ENCODE measurements at places on chromosomes 6 and 20. TPM values are rescaled to one million over a fixed set of nuclear protein-coding genes. Genes with fewer than 3 reads are reported as not detected.

GRCh38 chr20:53655625-53656292 lies 62.1 kb upstream of the ZNF217 start:
- peak overlapping the region; percentile 81 for H3K27ac ChIP-seq
- no peaks in the 10 kb centered on the region for H3K36me3 ChIP-seq
- peaks cover 26% of the 10 kb centered on the region for H3K4me1 ChIP-seq

GRCh38 chr6:21593927-21594415 lies 420 bp downstream of the SOX4 start:
- peaks cover 14% of the 10 kb centered on the region for H3K4me1 ChIP-seq
- no peak for DNase-seq
- H3K4me3 ChIP-seq = peak overlapping the region; percentile 79
- H3K36me3 ChIP-seq = peaks cover 3% of the 10 kb centered on the region
- H3K27me3 ChIP-seq = no peaks in the 10 kb centered on the region

DNA sequence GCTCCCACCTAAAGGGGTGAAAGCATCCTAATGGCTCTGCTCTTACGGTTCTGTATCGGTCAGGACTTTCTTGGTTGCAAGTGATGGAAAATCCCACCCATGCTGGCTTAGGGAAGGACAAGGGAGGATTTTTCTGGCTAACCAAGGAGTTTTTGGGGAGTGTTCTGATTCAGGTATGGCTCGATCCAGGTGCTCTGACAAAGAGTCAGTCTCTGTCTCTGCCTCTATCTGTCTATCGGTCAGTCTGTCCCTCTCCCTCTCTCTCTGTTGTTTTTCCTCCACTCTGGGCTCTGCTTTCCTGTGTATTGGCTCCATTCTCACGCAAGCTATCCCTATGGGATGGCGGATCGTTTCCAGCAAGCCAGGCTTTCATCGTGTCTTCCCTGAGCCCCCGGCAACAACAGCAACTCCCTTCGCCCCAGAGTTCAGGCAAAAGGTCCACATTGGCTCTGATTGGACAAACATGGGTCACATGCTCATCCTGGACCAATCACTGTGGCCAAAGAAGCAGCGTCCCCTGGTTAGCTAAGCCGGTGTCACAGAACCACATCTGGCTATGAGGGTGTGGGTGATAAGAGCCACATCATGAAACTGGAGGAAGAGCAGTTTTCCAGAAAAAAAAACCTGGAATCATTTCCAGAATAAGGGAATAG lies 160.3 kb downstream of the BMP7 start:
- peaks cover 8% of the 10 kb centered on the region for H3K4me1 ChIP-seq
- H3K4me3 ChIP-seq = no peak overlapping the region

- no peaks in the 10 kb centered on the region for H3K27me3 ChIP-seq
- H3K4me1 ChIP-seq = no peaks in the 10 kb centered on the region
- no peak overlapping the region for H3K27ac ChIP-seq
- H3K36me3 ChIP-seq = no peaks in the 10 kb centered on the region
These were observed 172.0 kb downstream of the EYA2 start for GRCh38 chr20:47066484-47067270.

- no peak overlapping the region for H3K4me3 ChIP-seq
- H3K4me1 ChIP-seq = no peaks in the 10 kb centered on the region
- no peaks in the 10 kb centered on the region for H3K36me3 ChIP-seq
These were observed 11.0 kb upstream of the ADGRG6 start for GRCh38 chr6:142290851-142291250.

DNA sequence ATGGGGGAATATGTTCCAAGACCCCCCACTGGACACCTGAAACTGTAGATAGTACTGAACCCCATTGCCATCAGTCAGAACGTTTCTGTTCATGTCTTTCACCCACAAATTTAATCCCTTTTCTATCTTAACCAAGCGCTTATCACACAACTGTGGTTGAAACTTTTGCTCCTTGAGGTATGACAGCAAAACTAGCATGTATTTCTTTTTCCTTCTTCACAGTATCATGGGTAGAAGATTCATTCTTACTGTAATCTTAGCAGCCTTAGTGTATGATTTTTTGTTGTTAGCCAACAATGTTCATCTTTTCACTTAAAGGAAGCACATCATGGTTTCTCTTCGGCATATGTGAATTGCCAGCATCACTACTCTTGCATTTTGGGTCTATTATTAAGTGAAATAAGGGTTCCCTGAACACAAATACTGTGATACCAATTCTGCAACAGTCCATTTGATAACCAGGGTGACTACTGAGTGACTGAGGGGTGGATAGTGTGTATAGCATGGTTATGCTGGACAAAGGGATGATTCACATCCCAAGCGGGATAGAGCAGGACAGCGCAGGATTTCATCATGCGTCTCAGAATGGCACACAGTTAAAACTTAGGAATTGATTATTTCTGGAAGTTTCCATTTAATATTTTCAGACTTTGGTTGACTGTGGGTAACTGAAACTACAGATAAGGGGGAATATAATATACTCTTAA lies 41.8 kb downstream of the KCNS1 start:
- peaks cover 6% of the 10 kb centered on the region for H3K36me3 ChIP-seq
- no peaks in the 10 kb centered on the region for H3K4me1 ChIP-seq
- no peak overlapping the region for H3K4me3 ChIP-seq
- H3K27me3 ChIP-seq = no peaks in the 10 kb centered on the region
- no peak for DNase-seq

DNA sequence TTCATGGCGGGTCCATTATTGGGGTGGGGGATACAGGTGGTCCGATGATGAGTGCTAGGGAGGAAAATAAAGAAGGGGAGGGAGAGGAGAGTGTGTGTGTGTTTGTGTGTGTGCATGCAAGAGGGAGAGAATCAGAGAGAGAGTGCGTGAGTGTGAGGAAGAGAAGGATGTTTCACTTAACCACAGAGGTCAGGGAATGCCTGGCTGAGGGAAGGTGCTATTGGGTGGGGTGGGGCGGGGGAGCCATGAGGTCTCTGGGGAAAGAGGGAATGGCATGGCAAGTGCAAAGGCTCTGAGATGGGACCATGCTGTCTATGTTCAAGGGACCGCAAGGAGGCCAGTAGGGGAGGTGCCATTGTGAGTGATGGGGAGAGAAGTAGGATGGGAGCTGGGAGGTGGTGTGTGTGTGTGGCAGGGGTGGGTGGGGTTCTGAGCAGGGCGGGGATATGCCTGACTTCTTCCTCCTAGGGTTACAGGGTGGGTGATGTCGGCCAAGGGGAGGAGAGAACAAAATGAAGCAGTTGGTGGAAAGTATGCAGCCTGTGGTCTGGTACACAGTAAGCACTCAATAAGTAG lies 23.0 kb downstream of the CEBPB start:
- DNase-seq = no peak
- no peak overlapping the region for H3K27ac ChIP-seq
- no peak overlapping the region for H3K4me3 ChIP-seq
- H3K4me1 ChIP-seq = peaks cover 34% of the 10 kb centered on the region
- H3K27me3 ChIP-seq = no peaks in the 10 kb centered on the region

DNA sequence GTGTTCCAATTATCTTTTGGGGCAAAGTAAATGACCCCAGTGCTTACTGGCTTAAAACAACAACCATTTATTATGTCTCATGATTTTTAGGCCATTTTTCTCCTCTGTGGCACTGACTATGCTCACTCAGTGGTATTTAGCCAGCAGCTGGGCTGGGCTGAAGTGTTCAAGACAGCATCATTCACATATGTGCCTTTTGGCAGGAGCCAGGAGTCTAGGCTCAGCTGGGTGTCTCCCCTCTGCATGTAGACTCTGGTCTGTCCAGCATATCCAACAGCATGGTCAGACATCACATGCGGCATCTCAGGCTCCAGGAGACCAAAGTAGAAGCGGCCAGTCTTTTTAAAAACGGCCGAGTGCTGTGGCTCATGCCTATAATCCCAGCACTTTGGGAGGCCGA lies 120.3 kb upstream of the TOP1 start:
- no peaks in the 10 kb centered on the region for H3K4me1 ChIP-seq
- no peak overlapping the region for H3K27ac ChIP-seq
- no peak for DNase-seq
- no peaks in the 10 kb centered on the region for H3K36me3 ChIP-seq
- H3K27me3 ChIP-seq = no peaks in the 10 kb centered on the region
- H3K4me3 ChIP-seq = no peak overlapping the region

DNA sequence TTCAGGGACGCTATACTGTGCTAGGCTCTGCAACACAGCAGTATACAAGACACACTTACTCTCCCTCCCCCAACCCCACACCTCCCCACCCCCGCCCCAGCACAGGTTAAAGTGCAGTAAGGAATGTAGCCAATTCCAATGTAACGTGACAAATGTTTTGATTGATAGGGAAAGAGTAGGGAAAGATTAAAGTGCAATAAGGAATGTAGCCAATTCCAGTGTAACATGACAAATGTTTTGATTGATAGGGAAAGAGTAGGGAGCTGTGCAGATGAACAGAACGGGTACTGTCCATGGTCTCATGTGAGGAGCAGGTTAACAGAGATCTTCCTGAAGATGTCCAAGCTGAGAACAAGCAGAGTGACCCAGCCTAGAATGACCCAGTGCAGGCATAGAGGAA lies 69.1 kb downstream of the TMEM244 start:
- H3K4me1 ChIP-seq = no peaks in the 10 kb centered on the region
- H3K27me3 ChIP-seq = peaks cover 4% of the 10 kb centered on the region
- H3K4me3 ChIP-seq = no peak overlapping the region

- H3K27ac ChIP-seq = peak overlapping the region; percentile 60
- DNase-seq = peak; percentile 95
- H3K36me3 ChIP-seq = peaks cover 33% of the 10 kb centered on the region
These were observed 11.6 kb downstream of the PIGT start for GRCh38 chr20:45427236-45428149.

DNA sequence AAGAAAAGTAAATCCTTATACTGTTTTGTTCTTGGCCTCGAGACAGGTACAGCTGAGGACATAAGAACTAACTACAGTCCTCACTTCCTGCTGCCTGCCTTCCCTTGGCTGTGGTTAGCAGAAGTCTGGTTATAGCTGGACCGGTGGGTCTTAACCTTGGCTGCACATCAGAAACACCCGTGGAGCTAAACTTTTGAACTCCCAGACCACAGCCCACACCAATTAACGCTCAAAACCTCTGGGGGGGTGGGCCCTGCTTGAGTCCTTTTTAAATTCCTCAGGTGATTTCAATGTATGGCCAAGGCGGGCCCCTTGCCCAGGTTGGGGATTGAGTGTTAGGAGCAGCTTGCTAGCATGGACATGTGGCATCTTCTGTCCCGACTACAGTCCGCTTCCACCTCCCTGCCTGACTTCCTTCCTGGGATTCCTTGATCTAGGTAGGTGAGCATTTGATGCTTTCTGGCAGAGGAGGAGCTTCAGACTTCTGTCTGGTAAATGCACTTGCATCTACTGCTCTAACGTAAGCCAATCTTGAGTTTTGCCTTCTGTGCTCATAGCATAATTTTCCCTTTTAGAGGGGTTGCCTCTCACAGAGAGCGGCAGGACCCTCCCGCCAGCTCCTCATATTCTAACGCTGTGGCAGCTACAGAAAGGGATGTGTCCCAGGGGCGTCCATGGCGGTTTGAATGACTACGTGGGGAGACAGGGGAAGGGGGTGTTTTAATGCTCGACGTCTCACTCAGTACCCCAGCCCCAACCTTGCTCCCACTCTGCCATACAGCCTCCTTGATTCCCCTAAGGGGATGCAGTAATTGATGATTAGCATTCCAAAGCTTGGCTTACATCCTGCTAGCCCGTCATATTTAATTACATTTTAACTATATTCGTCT lies 390.1 kb downstream of the ZFAND3 start:
- peak overlapping the region; percentile 3 for H3K27ac ChIP-seq
- no peaks in the 10 kb centered on the region for H3K4me1 ChIP-seq
- no peaks in the 10 kb centered on the region for H3K27me3 ChIP-seq
- H3K4me3 ChIP-seq = no peak overlapping the region
- H3K36me3 ChIP-seq = no peaks in the 10 kb centered on the region

DNA sequence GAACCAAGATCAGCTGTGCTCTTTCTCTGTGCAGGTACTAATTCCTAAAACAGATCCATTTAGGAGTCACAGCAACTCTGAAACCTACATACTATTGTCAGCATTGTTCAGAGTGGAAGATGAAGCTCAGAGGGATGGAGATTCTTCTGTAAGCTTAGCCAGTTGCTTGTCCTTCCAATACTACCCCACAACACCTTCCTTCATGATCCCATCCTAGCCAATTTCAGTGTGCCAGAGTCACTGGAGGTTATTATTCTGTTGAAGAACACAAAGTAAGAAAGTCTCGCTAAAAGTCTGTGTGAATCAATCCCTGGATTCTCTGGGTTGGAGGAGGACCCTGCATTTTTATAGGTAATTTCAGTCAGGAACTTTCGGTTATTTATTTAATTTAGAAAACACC lies 2.3 kb downstream of the POPDC3 start:
- H3K27me3 ChIP-seq = peaks cover 49% of the 10 kb centered on the region
- no peak overlapping the region for H3K4me3 ChIP-seq
- H3K36me3 ChIP-seq = no peaks in the 10 kb centered on the region
- no peak overlapping the region for H3K27ac ChIP-seq

GRCh38 chr6:150510576-150510975 lies 89.1 kb upstream of the PLEKHG1 start:
- no peaks in the 10 kb centered on the region for H3K36me3 ChIP-seq
- no peak overlapping the region for H3K27ac ChIP-seq
- no peak for DNase-seq

GRCh38 chr6:107819217-107819616 lies 4.9 kb downstream of the SCML4 start:
- DNase-seq = no peak
- H3K4me3 ChIP-seq = no peak overlapping the region
- H3K4me1 ChIP-seq = peaks cover 10% of the 10 kb centered on the region
- no peak overlapping the region for H3K27ac ChIP-seq
- no peaks in the 10 kb centered on the region for H3K36me3 ChIP-seq

- no peaks in the 10 kb centered on the region for H3K27me3 ChIP-seq
- no peak for DNase-seq
- no peak overlapping the region for H3K4me3 ChIP-seq
- no peaks in the 10 kb centered on the region for H3K36me3 ChIP-seq
These were observed 208.4 kb downstream of the CDH4 start for GRCh38 chr20:61460261-61461052.

GRCh38 chr6:130997061-130997753 lies 65.8 kb downstream of the EPB41L2 start:
- no peak for DNase-seq
- H3K4me3 ChIP-seq = no peak overlapping the region
- H3K36me3 ChIP-seq = no peaks in the 10 kb centered on the region
- no peak overlapping the region for H3K27ac ChIP-seq

DNA sequence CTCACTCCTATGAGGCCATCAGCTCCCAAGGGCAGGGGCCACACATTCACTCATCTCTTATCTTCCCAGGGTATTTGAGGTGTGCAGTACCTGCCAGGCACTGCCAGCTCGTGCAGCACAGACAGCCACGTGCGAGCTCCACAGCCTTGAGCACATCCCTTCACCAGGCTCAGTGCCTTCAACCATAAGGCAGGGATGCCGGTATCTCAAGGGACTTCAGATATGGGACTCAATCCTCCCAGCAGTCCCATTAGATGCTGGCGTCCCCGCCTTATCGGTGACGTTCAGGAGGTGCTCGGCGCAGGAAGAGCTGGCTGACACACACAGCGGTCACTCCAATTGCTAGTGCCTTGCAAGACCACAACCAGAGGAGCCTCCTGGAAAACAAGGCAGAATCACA lies 47.0 kb downstream of the EZR start:
- no peaks in the 10 kb centered on the region for H3K27me3 ChIP-seq
- DNase-seq = no peak
- peaks cover 90% of the 10 kb centered on the region for H3K36me3 ChIP-seq
- peak overlapping the region; percentile 81 for H3K27ac ChIP-seq

TMEM151B gene
- polyA plus RNA-seq = 3.2 TPM

TCF15 gene
- 0.64 TPM for polyA plus RNA-seq

MUCL3 gene
- 0.04 TPM for polyA plus RNA-seq

PSORS1C2 gene
- polyA plus RNA-seq = 0.04 TPM

DACT2 gene
- polyA plus RNA-seq = 6.4 TPM

WFDC6 gene
- not detected for polyA plus RNA-seq

HEY2 gene
- polyA plus RNA-seq = 1.8 TPM

SNAI1 gene
- 4.4 TPM for polyA plus RNA-seq

SEMG1 gene
- polyA plus RNA-seq = not detected

RAET1L gene
- not detected for polyA plus RNA-seq

TCP11 gene
- 0.09 TPM for polyA plus RNA-seq
